NCI-H226 (cell line): ENCODE measurements at places on chromosomes 16 and 17.

- peak; percentile 24 for DNase-seq
Measured at GRCh38 chr16:29757950-29758466, 12.2 kb upstream of the C16orf54 start.

- no peak for DNase-seq
Measured at GRCh38 chr16:52747088-52747595, 200.2 kb upstream of the TOX3 start.

GRCh38 chr17:6381526-6382465 is 53.1 kb downstream of the AIPL1 start:
- no peak for DNase-seq

DNA sequence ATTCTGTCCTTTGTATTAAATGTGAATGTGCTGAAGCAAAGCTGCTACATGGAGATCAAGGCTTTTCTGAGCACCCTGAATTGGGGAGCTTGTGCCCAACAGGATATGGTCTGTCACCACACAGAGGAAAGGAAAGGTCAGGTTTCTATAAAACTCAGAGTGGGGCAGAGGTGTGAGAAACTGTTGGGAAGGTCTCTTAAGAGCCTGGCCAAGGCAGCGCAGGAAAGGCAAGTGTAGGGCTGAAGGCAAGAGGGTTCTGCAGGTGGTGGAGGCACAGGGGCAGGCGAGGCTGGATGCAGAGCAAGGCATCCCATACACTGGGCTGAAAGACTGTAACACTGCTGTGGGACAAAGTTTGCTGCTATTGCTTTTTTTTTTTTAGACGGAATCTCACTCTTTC is 8.1 kb downstream of the COX6A2 start:
- DNase-seq, result no peak

GRCh38 chr17:4318186-4318585 is 48.3 kb downstream of the UBE2G1 start:
- DNase-seq, result no peak

- no peak for DNase-seq
Measured at GRCh38 chr17:73592079-73592415, 52.2 kb downstream of the SDK2 start.

DNA sequence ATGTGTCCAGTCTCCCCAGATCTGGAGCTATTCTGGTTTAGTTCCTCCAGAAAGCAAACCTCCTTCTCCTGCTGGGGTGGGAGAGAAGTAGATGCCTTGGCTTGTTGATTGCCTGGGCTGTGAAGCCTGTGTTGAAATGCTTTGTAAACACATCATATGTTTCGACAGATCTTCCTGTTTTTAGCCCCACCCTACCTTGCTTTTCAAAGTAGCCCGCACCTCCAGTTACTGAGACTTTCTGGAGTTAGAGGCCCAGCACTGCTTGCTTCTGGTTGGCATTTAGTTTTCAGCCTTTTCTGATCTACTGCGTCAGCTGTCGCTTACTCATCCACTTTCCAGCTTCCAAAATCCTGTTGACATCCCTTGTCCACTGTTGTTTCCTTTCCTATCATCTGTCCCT is 17.9 kb upstream of the NDEL1 start:
- DNase-seq, result no peak

DNA sequence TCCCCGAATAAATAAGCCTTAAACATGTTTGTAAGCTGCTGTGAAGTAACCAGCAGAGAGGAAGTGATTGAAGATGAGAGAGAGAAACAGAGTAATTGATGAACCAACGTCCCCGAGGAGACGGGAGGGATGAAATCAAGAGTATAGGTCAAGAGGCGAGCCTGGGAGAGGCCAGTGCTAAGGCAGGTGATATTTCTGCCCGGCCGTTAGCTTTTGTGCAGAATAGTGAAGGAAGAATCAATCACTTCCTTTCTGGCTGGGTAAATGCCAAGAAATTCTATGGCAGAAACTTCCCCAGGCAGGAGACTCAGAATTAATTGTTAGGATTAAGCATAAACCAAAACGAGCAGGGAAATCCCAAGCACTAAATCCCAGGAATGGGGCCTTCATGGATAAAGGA is 273.8 kb downstream of the CDH13 start:
- DNase-seq, result no peak

DNA sequence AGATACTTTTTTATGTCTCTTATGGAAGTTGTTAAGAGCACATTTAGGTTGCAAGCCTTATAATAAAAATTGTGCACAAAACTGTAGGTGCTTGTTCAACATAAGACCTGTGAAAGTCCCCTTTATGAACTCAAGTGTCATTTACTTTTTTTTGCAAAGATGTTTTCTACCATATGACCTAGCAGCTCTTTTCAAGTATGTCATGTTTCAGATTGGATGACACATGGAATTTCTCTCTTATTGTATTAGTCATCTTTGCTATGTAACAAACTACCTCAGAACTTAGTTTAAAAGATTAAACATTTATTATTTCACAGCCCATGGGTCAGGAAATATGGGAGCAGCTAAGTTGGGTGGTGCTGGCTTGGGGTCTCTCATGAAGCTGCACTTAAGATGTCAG is 57.9 kb downstream of the PHKB start:
- DNase-seq, result no peak

GRCh38 chr17:60902399-60902798 is 224.7 kb downstream of the BCAS3 start:
- no peak for DNase-seq

GRCh38 chr17:72090108-72090507 is 30.7 kb upstream of the SOX9 start:
- no peak for DNase-seq

DNA sequence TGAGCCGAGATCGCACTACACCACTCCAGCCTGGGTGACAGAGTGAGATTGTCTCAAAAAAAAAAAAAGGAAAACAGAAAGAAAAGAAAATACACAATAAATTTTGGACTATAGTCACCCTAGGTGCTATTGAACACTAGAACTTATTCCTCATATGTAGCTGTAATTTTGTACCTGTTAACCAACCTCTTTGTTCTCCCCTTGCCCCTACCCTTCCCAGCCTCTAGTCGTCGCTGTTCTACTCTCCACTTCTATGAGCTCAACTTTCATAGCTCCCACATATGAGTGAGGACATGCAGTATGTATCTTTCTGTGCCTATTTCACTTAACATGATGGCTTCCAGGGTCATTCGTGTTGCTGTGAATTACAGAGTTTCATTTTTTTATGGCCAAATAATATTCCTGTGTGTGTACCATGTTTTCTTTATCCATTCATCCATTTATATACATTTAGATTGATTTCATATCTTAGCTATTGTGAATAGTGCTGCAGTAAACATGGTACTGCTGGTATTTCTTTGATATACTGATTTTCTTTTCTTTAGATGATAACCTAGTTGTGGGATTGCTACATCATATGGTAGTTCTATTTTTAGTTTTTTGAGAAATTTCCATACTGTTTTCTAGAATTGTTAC is 28.3 kb downstream of the VPS35L start:
- peak; percentile 46 for DNase-seq

DNA sequence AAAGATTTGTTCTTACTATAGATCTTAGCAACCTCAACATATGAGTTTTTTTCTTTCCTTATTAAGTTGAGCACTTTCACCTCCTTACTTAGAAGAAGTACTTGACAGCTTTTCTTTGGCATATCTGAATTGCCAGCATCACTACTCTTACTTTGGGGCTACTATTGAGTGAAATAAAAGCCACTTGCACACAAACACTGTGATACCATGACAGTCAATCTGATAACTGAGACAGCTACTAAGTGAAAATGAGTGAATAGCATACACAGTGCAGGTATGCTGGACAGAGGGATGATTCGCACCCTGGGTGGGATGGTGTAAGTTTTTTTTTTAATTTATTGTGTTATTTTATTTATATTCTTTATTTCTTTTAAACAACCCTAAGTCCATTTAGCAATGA is 13.5 kb upstream of the TENT4B start:
- no peak for DNase-seq

DNA sequence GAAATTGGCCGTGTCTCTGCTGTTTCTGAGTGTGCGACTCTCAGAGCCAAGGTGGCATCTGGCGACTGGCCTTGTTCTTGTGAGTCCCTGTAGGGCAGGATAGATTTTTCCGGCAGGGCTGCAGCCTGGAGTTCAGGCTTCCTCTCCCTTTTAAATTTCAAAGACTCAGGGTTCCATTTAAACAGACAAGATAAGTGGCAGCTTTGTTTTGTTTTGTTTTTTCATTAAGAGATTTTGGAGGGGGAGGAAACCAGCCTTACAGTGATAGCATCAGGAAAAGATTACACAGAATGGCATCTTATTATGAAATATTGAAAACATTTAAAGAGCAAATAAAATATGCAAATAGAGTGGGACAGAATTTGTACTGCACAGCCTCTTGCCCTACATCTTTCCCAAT is 151.3 kb downstream of the RPTOR start:
- no peak for DNase-seq

DNA sequence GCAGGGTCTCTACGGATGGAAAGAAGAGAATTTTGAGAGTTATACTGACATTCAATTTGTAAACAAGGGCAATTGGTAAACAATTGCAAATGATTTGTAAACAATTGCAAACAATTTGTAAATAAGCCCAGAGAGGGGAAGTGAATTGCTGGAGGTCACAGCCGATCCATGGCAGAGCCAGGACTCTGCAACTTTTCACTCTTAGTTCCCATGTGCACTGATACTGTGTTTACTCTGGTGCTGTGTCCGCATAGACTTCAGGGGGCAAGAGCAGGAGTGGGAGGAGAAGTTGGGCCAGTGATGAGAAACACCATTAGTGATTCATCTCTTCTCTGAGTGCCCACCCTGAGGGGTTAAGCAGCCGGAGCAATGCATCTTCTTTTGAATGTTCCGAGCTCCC is 14.0 kb downstream of the SCNN1G start:
- DNase-seq, result no peak
